Caudate nucleus (tissue), 63 donors: ENCODE measurements at places on chromosomes 2 and 18.
A peak's percentile ranks its signal among the peaks of the same experiment; 100 is the strongest.

DNA sequence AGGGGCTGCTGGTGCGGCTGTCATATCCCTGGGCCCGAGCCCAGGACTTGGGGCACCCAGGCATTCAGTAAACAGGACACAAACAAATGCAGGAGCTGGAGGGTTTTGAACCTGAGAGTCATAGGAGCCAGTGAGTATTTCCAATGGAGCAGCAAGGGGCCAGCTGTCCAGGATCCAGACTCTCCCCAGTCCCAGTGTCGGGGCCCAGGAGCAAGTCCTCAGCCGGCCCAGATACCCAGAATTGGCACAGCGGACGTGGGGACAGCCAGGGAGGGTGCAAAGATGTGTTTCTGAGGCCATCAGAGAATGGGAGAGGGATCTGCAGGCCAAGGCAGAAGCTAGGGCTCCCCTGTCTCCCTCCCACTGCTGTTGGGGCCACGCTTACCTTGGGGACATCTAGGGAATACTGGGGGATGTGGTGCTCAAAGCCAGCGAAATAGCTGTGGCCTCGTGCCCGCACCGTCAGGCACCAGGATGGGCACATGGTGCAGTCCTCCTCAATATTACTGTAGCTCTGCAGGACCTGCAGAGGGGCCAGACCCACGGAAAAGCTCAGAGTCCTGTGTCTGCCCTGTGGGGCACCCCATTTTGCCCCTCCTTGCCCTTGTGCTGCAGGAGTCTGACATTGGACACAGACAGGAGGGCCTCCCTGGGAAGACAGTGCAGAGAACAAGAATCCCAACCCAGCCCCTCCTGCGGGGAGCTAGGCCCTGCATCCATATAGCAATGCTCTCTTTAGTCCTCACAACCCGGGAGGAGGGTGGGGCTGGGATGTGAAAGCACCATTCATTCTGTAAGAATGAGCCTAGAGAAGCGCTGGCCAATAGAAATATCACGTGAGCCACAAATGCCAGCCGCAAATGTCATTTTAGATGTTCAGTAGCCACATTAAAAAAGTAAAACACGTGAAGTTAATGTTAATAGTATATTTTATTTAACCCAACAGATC, 15.4 kb downstream of the CFAP65 start:
- peak; percentile 49 for DNase-seq

DNA sequence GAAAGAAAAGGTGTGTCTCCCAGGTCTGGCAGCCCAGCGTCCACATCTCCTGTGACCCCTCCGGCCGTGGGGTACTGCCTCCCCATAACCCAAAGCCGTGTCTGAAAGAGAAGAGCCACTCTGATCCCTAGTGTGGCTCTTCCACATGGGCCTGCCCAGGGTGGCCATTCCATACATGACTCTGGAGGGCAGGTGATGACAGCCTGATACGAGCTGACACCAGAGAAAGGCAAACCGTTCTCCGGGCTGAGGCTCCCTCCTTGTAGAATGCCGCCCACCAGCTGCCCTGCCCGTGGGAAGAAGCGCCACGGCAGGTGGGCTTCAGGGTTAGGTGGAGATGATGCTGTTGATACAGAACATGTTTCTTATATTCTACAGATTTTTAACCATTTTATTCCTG, 451.6 kb upstream of the SALL3 start:
- DNase-seq = no peak

GRCh38 chr2:64727843-64728463, 74.2 kb upstream of the SERTAD2 start:
- no peak for DNase-seq

- DNase-seq = no peak
Observed at GRCh38 chr2:237997521-237997920, 30.7 kb downstream of the UBE2F start.

DNA sequence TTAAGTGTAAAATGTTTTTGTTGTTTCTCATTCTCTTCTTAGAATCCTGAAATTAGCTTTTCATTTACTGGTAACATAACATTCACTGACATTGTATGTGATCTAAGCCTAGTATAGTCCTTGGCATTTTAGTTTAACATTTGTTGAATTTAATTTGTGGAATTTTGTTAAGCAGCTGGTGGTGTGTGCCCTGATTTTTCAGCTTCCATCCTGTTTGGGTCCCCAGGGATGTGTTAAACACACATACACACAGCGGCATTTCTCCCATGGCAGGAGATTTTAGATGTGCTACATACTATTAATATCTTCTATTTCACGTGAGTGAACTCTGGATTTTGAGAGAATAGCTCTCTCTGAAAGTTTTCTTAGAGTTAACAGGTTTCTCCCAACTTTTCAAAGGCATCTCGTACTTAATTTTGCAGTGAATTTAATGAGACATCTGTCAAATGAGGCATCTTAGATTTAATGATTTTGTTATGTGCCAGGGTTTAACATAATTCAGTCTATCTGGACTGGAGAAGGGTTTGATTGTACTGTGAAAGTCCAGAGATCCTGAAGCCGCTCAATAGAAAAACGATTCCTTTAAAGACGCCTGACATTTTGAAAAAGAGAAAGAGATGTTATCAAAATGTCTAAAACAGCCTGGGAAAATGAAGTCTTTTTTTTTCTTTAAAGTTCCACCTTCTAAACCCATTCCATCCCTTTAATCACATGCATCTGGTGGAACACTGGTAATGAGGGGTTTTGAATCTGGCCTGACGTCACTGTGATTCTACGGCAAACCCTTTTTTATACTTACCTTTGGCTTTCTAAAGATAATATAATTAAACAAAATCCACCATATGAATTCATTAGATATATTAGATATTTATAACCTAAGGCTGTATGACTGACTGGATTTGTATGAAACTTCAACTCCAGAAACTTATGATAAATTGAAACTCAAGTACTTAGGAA, 6.8 kb downstream of the PHLPP1 start:
- no peak for DNase-seq

- DNase-seq = no peak
Observed at GRCh38 chr18:34397286-34397896, 172.7 kb upstream of the NOL4 start.

DNA sequence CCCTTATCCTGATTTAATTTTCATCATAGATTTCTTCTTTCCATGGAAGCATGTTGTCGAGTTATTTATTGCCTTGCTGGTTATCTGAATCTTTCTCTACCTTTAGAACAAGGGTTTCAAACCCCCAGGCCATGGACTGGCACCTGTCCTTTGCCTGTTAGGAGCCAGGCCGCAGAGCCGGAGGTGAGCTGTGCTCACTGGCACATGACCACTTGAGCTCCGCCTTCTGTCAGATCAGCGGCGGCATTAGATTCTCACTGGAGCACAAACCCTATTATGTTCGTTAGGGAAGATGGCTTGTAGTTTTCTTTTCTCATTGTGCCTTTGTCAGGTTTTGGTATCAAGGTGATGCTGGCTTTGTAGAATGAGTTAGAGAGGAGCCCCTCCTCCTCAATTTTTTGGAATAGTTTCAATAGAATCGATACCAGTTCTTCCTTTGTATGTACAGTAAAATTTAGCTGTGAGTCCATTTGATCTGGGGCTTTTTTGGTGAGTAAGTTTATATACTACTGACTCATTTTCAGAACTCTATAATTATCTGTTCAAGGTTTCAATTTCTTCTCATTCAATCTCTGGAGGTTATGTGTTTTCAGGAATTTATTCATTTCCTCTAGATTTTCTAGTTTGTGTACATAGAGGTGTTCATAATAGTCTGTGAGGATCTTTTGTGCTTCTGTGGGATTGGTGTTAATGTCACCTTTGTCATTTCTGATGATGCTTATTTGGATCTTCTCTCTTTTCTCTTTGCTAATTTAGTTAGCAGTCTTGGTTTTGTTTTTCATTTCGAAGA, 668.0 kb upstream of the FAM98A start:
- no peak for DNase-seq

DNA sequence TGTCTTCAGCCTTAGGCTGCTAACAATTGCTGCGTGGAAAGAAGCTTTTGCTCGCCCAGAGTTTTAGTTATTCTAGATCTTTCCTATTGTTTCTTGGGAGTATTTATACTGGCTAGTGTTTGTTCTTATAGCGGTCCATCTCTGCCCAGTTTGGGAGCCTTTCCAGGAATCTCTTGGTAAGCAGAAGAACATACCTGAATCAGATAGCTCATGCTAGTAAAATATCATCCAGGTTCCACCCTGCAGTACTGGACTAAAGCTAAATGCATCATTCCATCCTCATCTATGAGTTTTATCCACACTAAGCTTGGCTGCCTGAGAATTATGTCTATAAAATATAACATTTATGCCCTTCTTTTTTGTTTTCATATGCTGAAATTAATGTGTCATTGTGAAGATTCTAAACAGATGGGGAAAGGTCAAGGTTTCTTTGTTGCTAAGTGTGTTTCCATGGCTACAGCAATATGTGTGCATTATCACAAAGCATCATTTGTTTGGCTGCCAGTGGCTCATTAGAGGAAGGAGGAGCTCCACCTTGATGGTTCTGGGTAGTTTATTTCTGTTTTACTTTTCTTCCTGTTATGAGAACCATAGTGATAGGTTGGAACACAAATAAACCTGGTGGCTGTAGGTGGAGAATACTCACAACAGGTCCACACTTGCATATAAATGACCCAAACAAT, 182.8 kb downstream of the PIK3C3 start:
- no peak for DNase-seq

GRCh38 chr18:58497845-58498244, 131.0 kb downstream of the ALPK2 start:
- no peak for DNase-seq

DNA sequence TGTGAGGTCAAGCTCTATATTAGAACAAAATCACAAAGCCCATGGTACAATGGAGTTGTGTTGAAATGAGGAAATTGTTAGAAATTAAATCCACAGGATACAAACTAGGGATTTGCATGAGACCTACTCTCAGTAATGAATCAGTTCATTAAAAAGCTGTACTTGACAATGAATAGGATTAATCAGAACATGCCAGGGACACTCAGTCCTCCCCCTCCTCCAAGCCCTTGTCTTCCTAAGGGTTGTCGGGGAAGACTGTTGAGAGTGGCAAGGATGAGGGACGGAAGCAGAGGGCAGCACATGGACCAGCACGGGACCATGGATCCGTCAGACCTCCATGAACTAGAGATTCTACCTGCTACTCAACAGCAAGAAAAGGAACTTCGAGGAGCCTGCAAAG, 39.8 kb downstream of the SPRED2 start:
- no peak for DNase-seq

- no peak for DNase-seq
Observed at GRCh38 chr18:62325806-62326645, 916 bp downstream of the TNFRSF11A start.

- DNase-seq = no peak
Observed at GRCh38 chr2:45373534-45373933, 237.5 kb downstream of the SRBD1 start.

DNA sequence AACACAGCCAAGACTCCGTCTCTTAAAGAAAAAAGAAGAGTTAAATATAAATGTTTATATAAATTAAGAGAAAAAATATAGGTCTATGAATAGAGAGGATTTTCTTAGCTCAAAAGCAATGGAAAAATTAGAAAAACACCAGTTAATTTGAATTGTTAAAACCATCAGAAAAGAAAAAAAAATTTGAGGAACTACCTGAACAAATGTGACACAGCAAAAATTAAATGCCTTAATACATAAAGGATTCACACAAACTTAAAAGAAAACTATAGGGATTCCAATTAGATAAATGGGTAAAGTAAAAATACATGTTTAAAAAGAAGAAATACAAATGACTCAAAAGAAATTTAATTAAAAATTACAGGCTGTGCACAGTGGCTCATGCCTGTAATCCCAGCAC, 147.9 kb upstream of the DNMT3A start:
- DNase-seq = no peak

DNA sequence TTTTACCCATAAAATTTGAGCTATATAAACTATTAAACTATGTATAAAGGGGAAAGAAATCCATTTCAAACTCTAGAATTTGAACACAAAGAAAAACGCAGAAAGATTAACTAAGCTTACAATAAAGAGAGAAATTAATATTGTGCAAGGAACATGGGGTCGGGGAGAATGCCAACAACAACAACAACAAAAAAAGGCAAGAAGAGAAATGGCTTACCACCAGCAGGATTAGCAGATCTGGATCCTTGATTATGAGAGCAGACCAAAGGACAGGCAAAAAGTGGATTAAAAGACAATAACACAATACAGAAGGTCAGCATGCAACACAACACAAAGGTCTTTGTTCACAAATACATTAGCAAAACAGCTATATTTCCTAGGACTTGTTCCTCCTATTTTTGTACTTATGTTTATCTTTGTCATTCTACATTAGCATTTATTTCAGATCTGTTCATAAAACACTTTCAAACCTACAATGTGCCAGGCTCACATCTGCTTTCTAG, 103.4 kb upstream of the RNU4ATAC start:
- no peak for DNase-seq

DNA sequence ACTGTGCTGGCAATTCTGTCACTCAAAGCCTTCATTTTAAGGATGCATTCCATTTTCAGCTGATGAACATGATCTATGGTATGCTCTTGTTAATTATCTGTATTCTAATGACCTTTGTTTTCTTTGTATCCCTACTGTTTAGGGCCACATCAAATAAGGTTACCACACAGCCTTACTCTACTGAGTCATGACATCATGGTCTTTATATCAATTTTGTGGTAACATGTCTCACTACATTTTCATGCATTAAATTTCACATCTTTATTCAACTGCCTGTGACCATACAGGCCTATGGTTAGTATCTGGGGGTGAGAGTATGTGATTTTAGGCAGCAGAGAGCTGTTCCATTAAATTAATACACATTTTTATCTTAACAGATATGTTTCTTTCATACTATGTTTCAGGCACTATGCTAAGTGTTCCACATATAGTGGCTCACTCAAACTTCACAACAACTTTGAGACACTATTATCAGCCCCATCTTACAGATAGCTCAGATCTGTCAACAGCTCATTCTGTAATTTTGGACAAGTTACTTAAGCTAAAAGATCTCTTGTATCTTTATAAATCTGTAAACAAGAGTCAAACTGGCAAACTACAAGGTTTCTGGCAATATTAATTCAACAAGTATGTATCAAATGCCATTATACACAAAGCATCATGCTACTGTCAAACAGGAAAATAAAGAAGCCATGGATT, 18.0 kb downstream of the LRPPRC start:
- DNase-seq = no peak

DNA sequence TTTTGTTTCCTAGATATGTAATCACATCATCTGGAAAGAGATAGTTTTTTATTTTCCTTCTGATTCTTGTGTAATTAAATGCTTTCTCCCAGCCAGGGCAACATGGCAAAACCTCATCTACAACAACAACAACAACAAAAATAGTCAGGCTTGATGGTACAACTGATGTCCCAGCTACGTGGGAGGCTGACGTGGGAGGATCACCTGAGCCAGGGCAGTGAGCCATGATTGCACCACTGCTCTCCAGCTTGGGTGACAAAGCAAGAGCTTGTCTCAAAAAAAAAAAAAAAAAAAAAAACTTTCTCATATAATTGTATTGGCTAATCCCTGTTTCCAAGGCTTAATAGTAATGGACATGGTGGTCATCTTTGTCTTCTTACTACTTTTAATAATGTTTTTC, 26.4 kb upstream of the PGAP1 start:
- no peak for DNase-seq

DNA sequence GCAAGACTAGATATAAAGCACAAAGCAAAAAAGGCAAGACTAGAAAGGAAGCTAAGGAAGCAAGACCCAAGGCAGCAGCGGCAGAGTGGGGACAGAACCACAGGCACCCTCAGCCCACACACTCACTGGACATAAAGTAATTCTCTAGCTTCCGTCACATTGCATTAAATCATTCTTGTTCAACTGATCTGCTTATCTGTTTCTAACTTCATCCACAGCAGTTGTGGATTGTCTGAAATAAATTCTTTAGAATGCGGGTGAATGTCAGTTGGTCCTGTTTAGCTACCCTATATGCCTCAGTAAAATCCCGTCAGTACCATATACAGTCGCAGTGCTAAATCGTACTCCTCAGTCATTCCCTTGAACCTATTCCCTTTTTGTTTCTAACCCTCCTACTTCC, 183.2 kb upstream of the SLC39A10 start:
- DNase-seq = no peak
